ENCODE measurements at places on chromosomes 1 and 21.

GRCh38 chr1:109371341-109371739, 26.4 kb downstream of the SORT1 start:
- DNase-seq: no peak

- no peak for DNase-seq
These were observed 33.6 kb downstream of the WLS start for GRCh38 chr1:68198752-68199151.

- no peak for DNase-seq
These were observed 16.4 kb downstream of the IL12RB2 start for GRCh38 chr1:67324068-67324467.

DNA sequence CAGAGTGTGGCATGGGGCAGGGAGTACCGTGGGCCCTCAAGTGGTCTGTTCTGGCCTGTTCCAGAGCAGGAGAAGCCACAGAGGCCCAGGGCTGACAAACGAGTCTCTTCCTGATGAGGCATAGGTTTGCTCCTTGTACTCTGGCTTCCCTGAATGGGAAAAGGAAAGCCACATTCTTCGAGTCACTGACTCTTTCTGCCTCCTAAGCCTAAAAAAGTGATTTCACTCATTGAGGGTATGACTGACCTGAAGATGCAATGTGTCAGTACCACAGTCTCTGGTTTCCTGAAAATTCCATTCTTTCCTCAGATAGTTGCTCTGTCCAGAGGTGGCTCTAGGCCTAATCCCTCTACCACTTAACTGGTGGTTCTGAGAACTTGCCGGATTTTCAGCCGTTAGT, 92.3 kb downstream of the KCNN3 start:
- DNase-seq: no peak

GRCh38 chr1:236515443-236515958, 8.3 kb upstream of the LGALS8 start:
- DNase-seq: no peak

DNA sequence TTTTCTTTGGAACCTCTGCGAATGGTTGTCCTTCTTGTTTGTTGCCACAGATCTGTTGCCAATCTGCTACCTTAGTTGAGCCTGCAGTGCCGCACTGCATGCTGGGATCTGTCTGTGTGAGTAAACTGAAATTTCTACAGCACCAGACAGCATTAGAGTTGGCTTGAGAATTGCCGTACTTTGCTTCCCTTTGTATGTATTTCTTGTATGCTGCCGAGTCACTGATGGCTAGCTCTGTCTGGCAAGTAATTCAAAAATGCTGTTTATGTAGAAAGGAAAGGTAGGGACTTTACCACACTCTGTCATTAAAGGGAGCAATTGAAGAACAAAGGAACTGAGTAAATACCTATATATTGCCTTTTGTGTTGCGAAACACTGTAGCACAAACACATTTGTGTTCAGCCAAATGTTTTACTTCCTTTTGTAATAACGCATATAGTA, 857.4 kb downstream of the USP25 start:
- DNase-seq: peak; percentile 87

GRCh38 chr1:154626456-154627256, 18.7 kb upstream of the ADAR start:
- DNase-seq: no peak

GRCh38 chr1:99250728-99251127, 13.6 kb upstream of the PLPPR4 start:
- no peak for DNase-seq

- DNase-seq: no peak
These were observed 314.2 kb downstream of the RWDD3 start for GRCh38 chr1:95548211-95548610.

DNA sequence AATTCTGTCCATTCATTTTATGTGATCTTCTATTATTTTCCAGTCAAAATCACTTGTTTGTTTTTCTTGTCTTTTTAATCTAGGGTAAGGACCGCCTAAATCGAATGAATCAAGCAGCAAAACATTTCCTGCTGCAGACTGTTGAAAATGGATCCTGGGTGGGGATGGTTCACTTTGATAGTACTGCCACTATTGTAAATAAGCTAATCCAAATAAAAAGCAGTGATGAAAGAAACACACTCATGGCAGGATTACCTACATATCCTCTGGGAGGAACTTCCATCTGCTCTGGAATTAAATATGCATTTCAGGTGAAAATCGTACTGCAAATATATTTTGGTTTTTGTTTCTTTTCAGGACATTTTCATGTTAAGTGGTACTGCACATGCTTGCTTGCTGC, 20.5 kb downstream of the CLCA4 start:
- no peak for DNase-seq

DNA sequence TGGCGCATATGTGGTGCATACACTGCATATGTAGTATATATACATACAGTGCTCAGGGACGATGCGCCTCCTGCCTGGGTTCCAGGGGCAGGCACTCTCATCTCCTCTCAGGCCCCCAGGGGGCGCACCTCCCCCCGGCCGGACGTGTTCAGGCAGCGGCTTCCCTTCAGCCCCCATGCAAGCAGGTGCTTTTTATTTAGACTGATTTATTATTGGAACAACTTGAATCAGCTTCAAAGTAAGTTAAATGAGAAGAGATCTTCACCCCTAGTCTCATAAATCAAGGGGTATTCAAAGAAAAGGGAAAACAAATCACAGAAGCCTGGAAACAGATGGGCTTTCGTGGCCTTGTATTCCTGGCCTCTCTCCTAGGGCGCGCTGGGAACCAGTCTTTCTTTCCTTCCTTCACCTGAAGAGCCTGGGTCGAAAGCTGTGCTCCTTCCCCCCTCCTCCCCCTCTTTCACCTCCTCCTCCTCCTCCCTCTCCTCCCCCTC, 64.6 kb downstream of the UBIAD1 start:
- DNase-seq: peak; percentile 12

DNA sequence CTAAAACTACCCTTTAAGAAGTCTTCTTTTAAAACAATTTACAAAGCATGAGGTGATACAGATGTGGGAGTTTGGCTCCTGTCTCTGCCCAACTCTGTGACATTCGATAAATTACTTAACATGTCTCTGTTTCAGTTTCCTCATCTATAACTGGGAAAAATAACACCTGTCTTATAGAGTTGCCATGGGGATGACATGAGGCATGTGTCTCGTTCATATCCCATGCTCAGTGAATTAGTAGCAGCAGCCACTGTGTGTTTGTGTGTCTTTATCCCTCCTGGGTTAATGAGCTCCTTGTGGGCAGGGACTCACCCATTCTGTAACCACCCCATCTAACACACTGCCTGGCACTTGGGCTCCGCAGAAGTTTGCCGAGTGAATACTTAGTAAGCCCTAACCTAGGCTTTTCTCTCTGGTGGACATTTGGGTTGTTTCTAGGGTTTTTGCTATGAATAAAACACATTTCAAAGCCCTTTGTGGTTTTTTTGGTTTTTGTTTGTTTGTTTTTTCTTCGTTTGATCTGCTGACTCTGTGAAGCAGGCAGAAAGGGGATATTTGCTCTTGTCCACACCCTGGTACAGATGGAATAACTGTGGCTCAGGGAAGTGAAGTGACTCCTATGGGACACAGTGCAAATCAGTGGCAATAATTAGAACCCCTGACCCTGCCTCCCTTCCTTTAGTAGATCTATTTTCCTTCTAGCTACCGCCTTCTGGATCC, 797 bp upstream of the KCNJ9 start:
- no peak for DNase-seq

GRCh38 chr1:199394856-199395255, 632.7 kb upstream of the NR5A2 start:
- DNase-seq: no peak

DNA sequence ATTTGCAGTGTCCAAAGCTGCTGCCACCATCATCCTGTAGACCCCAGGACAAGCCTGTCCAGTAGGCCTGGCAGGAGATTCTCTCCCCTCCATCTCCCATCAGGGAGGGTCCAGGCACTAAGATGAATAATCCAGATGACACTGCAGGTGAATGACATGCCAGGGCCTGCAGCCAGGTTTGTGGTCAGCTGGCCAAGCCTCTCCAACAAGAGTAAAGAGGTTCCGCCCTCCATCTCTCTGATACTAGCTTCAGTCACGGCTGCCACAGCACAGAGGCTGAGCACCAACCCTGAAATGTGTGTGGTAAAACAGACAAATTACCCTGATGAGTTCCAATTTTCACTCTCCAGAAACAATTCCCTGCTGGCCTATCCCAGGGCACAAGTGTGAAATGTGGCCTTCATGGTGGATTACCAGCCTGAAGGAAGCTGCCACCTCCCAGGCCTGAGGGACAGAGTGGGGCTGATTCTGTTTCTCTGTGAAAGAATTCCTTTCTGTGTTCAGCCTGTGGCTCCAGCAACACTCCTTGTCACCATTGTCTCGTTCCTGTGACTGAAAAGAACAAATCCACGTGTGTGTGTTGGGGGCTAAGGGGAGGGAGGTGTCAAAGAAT, 19.9 kb upstream of the LHX4 start:
- no peak for DNase-seq

DNA sequence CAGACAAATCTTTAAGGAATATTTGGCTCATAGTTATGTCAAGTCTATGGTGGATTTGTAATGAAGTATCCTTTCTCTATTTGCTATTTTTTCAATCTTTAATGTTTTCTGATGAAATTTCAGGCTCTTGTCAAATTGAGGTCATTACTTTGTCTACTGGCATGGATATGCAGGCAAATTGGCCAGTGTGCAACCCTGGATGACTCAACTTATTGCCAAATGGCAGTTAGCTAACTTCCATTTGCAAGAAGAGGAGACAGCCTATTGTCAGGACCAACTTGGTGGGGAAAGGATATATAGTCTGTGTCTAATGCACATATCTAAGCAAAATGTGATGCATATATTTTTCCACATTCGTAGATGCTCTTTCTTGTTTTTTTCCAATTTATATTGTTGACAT, 530.5 kb downstream of the PTBP2 start:
- DNase-seq: no peak

- DNase-seq: no peak
These were observed 456.1 kb upstream of the ADAMTS5 start for GRCh38 chr21:27423038-27423437.

DNA sequence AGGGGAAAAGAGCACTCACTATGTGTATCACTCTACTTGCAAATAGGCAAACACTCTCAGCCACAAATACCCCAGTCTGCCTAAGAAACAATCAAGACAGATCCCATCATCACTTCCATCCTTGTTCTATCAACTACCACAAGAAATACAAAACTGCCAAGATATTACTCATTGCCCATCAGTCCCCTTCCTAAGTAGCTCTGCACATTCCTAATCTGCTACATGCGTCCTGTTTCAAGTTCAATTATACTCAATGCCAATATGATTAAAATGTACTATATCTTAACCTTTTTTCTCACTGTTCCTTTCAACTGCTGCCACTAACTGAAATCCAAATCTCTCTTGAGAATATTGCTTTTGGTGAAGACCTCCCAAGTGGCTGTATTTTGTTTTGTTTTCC, 1688.4 kb downstream of the PLA2G4A start:
- no peak for DNase-seq
